ENCODE measurements at places on chromosomes 7 and 10.

DNA sequence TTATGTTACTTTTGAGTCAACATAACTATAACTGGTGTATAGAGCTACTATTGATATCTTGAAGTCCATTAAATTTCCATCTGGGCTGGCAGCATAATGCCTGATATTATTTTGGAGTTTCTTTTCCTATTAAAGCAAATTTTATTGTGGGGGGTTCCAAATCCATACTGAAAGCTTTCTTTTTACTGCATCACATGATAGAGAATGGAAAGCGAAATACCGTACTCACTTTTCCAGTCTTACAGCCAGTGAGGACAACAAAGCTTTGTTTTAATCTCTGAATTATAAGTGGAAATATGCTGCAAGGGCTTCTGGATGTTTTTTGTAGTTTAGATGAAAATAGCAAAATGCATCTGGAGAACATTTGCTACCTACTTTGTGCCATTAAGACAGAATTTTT is 477.5 kb upstream of the SEMA3D start:
- no peak for DNase-seq

DNA sequence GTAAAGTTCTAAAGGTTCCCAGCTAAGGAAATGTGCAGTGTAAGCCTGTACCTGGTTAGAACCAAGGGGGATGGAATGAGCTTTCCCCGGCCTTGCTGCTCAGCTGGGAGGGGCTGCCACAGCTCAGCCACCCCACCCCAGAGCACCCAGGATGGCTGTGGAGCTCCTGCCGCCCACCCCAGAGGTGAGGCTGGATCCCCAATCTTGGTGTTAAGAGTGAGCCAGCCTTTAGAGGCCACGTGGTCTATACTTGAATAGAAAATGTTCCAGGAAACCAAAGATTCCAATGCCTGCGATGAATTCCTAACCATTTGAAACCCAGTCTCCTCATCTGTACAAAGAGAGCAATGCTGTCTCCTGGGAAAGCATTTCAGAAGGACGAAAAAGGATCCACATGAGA is 16.5 kb downstream of the DIP2C start:
- no peak for DNase-seq

DNA sequence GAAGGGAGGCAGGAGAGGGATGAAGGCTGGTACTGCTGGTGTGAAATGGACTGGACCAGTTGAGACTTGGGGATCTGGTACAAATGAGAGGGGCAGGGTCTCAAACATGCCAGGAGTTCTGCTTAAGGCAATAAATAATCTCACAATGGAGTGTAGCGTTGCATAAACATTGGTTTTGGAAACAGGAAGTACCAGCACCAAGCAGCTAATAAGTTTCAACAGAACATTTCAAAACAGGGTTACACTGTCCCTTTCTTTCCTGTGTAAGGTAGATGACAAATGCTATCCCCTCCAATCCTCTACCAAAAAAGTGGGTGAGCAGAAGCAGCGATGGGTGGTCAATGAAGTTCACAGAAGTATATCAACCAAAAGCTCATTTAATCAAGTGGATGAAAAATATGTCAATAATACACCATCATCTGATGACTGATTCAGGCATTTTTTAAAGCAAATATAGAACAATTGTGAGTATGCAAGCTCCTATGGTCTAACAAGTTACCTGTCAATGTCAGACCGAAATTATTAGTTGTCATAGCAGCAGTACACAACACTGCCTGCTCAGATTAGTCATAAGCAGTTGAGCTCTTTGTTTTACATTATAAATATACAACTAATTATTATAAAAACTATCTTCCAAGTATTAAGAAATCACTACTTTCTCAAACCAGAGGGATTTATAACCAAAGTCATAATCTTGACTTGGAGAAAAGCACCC is 220.0 kb downstream of the FAM107B start:
- no peak for DNase-seq

DNA sequence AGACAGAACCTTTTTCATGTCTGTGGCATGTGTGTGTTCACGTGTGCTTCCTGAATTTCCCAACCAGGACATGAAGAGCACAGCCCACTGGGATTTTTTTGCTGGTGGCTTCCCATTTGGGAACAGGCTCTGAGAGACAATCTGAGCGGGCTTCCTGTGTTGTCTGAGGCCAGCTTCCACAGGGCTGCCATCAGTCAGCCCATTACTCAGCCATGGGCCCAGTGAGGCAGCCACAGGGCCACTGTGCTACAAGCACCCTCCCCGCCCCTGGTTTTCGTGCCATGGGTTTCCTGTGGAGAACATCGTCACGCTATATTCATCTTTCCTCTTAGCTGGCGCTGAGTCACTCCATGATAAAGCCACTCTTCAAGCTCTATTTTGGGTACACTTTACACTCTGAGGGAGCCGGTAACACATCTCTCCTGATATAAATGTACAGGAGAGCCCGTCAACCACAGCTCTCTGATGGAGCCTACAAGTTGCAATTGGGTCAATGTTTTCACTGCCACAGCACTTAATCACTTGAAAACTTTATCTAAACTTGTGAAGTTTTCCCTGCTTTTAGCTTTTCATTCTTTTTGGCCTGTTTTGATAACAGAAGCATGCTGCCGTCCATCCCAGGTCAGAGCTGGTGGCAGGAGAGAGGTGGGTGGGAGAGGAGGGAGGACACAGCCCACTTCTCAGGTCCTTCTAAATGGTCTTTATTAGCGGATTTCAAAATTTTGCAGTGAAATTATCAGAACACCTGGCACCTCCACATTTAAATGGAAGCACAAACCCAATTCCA is 96.9 kb downstream of the HIPK2 start:
- DNase-seq, result no peak

GRCh38 chr7:83791737-83792136 is 142.8 kb upstream of the SEMA3E start:
- DNase-seq, result no peak

DNA sequence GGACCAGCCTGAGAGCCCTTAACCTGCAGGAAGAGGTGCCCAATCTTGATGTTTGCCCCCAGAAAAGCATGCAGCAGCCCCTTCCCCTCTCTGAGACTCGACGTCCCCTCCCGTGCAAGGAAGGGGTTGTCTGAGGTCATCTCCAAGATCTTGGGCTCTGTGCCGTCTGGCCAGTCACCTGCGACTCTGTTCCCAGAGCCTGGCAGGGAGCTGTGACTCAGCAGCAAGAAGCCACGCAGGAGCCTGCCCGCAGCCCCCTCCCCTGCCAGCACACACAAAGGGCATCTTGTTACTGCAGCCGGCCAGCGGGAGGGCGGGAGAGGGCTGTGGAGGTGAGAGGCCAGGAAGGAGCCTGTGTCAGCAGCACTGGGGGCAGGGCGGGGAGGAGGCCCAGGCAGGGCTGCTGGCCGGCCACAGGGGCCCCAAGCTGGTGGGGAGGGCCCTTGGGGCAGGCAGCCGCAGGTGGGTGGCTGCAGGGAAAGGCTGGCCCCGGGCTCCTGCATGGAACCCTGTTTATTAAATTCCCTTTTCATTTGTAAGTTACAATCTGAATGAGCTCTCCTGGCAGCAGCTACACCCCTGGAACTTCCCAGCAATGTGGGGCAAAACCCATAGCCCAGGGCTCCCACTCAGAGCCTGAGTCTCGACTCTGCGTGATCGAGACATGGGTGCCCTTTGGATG is 103.7 kb upstream of the ZMIZ1 start:
- no peak for DNase-seq

GRCh38 chr10:103884681-103885139 is 29.3 kb upstream of the SH3PXD2A start:
- DNase-seq, result no peak

DNA sequence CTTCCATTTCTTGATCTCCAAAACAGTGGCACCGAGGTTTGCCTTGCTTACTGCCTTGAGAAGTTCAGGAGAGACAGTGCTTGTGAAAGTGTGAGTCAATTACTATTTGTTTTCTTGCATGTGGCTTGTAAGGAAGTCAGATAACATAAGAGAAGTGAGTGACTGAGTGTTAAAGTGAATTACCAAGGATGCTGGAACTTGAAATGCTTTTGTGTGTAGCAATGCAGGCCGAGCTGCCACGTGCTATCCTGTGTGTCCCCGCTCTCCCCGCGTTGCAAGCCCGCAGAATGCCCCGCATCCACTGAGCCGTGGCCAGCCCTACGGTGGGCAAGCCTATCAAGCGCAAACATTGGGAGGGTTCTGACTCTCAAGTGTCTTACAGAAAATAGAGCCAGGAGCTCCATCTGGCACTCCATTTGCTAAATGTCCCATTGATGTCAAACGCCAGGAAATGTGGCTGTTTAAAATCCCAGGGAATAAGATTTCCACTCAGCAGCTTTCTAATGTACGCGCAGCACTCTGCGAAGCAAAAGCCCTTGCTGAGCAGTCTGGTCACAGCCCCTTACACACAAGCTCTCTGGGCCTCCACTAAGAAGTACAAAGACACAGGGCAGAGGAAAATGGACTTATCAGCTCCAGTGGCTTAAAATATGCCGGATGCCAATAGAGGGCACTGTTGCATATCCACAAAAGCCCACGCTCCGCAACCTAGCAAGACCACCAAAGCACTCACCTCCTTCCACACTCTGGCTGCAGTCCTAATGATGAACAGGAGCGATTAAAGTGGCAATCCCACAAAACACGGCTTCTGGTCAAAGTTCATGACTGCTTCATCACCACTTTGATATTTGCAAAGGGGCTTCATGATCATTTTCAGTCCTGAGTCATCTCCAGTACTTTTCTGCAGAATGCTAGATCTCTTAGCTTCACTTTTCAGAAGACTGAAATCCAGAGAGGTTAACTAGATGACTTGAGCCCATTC is 158.0 kb upstream of the ITGB1 start:
- no peak for DNase-seq

GRCh38 chr10:132685921-132686680 is 99.8 kb downstream of the NKX6-2 start:
- peak; percentile 49 for DNase-seq

GRCh38 chr7:115230882-115231571 is 309.1 kb downstream of the MDFIC start:
- DNase-seq, result no peak

DNA sequence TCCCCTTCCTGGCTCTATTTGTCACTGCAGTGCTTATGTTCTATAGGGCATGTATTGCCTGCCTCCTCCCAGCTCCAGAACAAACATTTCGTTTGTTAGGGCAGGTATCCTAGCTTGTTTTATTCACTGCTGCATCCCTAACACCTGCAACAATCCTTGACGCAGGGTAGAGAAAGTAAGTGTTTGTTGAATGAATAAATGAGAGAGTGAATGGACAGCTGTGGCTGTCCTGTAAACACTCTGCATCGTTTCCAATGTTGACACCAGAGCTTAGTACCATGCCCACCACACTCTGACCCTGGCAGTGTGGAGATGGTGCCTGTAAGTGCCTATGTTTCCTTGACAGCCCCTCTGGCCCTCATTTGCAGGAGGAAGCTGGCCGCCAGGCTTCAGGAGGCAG is 21.0 kb downstream of the MYH16 start:
- no peak for DNase-seq

GRCh38 chr10:97779975-97780374 is 8.2 kb upstream of the SFRP5 start:
- no peak for DNase-seq

DNA sequence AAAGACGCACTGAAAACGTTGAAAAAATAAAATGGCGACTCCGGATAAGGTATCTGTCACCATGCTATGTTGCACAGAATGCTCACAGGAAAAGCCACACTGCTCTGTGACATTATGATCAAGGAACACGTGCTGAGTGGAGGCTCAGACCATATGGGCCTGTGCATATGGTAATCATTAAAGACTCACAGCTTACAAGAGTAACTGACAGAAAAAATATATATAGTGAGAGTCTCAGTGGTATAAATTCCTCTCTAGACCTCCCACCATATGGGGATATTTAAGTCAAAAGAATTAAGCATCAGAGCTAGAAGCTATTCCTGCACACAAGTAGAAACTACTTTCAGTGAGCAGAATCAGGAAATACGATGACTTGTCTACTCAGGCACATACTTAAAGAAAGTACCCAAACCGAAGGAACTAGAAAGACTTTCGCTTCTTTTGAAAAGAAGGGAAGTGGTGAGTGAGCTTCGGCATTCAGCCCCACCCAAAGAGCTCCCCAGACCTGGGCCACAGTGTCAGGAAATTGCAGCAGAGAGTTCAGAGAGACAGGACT is 65.1 kb upstream of the MPP7 start:
- no peak for DNase-seq

GRCh38 chr10:79445977-79446757 is 743 bp upstream of the ZCCHC24 start:
- DNase-seq, result peak; percentile 84

DNA sequence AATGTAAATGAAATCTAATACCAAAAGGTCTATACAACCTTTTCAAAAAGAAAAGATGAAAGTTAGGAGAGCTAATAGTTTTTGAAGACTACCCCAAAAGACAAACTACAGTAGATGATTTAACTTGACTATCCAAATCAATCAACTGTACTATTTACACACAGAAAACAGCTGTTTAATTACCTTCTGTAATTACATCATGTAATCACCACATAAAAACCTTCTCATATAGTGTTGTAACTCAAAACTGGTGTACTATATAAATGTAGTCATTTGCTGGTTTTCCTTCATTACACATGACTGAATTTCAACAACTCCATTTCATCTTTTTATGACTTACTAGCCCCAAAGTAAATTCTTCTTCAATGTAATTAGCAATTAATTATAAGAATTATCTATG is 4.5 kb downstream of the RTKN2 start:
- no peak for DNase-seq

DNA sequence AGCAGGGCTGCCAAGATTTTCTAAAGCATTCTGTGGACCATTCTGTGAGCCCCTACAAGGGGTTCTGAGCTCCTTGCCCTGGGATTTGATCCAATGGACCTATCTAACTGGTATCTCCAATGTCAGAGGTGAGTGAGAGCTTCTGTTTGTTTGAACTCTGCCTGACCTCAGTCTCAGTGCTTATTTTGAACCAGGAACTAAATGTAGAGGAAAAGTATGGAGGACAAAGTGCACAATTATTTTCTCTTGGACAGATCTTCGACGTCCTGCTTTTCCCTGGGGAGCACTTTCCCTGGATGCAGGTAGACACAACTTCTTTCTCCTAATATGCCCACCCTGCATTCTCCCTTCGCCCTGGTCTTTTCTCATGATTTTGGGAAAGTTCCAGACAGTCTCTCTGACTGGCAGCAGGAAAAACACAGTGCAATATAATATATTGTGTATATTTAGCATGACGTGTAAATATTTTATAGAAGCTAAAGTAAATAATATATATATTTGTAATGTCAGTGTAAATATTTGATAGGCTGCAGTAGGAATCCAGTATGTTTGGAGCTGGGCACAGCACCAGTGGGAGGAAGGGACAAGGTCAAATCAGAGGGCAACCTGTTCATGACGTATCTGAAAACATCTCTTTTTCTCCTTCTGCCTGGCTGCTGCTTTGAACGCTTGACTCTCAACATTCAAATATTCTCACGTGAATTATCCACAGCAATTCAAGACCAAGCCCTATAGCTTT is 184.0 kb upstream of the LYZL1 start:
- DNase-seq, result no peak

- DNase-seq, result no peak
Observed at GRCh38 chr7:34749446-34749845, 91.4 kb downstream of the NPSR1 start.
